ENCODE measurements at places on chromosomes 2 and 18.

GRCh38 chr2:174673876-174674275, 76.3 kb upstream of the WIPF1 start:
- no peak for DNase-seq

GRCh38 chr2:3476321-3476984, 42.9 kb downstream of the ADI1 start:
- no peak for DNase-seq

DNA sequence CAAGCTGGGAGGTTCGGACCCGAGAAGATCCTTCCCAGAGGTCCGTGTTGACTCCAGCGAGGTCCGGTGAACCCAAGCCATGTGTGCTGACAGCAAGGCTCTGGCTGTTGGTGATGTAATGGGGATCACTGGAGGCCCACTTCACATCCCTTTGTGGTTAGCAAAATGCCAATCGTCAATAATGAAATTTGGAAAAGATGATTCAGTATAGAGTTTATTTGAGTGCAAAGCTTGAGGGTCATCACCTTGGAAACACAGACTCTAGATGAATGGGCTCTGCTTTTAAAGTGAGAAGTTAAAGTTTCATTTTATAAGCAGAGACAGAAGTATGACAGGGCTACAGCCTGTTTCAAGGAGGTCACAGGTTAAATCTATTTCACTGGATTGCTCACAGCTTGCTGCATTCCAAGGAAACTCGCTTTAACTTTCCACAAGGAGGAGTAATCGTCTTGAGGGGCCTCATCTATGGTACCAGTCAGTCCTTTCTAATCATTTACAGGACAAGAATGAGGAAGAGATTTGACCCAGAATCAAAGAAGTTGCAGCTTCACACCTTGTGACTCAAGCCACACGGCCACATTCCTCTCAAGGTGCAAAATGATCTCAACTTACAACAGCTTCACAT, 140.5 kb downstream of the TPO start:
- DNase-seq, result no peak

- no peak for DNase-seq
Observed at GRCh38 chr2:176935543-176936102, 277.0 kb upstream of the HNRNPA3 start.

DNA sequence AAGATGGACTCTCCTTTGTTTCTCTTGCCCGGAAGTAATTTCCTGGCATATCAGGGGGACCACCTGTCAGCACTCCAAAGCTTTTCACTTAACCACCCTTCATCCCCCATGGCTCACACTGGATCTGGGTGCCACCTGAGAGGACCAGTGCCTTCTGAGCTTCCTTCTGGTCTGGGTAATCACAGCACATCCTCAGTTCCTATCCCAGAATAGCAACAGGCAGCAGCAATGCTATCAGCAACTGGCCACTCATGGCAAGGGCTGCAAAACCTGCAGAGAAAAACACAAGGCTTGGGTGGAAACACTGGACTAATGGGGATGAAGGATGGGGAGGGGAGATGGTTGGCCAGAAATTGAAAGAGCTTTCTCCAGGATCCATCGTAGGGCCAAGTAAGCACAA, 59.9 kb upstream of the STPG4 start:
- DNase-seq, result no peak

GRCh38 chr18:10724666-10725065, 198.8 kb downstream of the NAPG start:
- no peak for DNase-seq

DNA sequence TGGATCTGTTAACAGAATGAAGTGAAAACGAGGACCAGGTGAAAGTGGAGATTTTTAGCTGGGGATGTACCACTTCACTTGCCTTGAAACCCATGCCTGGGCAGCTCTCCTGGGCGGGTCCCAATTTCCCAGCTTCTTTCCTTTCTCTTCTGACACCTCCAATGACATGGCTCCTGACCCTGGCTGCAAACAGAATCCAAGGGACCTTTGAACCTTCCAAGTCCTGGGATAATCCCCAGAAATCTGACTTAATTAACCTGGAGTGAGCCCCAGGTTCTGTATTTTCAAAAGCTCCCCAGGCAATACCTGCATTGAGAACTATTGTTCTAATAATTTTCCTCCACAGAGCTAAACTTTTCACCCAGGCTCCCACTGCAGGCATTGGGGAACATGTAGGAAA, 495.9 kb downstream of the CNTNAP5 start:
- no peak for DNase-seq

All from naive thymus-derived CD8-positive, alpha-beta T cell (primary cell).